ENCODE measurements at places on chromosomes 7 and 10.

- no peak for DNase-seq
These were observed 59.7 kb downstream of the ZNF365 start for GRCh38 chr10:62433901-62434300.

GRCh38 chr10:25285809-25286208 is 111.0 kb downstream of the GPR158 start:
- DNase-seq: no peak

- DNase-seq: no peak
These were observed 76.4 kb downstream of the CALN1 start for GRCh38 chr7:72335561-72336381.

GRCh38 chr7:33109758-33110238 is 594 bp upstream of the RP9 start:
- no peak for DNase-seq

DNA sequence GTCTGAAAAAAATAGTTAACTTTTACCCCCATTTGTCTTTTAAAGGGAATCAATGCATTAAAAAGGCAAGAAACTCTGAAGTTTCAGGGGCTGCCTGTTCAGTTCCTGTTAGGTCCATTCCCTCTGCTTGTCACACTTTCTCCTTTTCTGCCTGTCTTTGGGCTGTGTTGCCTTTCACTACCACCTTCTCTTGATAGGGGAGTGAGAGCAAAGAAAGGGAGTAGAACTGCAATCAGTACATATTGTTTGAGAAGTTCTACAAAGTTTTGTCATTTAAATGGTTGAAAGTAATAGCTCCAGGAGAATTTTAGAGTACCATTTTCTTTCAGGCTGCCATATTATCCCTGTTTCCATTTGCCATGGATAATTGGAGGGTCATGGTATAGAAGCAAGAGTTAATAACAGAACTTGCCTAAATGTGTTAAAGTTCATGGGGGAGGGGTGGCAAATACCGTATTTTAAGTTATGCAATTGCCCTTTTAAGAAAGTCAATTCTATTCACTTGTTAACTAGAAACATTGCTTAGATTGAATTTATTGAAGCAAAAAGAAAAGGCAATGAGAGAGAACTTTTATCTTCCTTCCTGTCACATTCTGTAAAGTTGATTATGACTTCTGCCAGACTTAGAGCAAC is 38.6 kb downstream of the MPLKIP start:
- no peak for DNase-seq

DNA sequence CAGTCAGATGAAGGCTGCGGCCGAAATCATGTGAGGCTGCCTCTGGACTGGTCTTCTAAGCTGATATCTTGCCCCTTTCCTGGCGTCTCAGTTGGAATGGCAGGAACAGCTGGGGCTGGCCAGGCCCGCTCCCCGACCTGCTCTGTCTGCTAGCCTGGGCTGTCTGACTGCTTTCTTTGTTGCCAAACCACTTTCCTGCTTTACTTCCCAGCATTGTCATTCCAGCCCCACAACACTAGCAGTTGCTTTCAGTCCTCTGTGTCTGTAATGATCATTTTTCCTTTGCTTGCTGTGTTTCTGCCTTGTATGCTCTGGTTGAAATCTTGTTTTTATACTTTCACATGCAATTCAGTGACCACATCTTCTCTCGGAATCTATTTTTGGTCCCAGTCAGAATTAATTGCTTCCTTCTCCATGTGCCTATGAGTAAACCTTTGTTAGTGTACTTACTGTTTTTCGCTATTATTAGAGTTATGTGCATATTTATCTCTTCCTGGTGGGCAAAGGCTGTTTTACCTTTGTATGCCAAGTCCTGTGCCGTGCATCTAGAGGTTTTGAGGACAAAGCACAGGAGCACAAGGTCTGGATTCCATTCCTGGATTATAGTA is 21.6 kb downstream of the PRPF18 start:
- DNase-seq: no peak

Data from activated T-cell treated with anti-CD3 and anti-CD28 coated beads, Interleukin-2, amount 50 U/mL, for 4 hours (primary cell).